ENCODE measurements at places on chromosomes 1 and 21.

DNA sequence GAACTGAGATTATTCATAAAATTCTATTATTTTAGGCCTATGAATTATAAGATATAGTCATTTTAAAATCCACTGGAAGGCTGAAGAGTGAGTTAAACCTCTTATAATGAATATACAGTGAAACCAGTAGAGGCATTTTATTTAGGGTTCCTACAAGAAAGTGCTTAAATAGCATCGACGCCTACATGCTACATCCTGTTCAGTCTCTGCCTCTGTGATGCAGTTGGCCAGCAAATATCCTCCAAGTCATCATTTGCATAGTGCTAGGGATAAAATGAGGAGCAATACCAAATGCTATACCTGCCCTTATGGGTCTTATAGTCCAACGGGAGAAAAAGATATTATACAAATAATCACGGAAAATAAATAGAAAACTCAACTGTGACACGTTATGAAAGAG, 59.6 kb downstream of the EDEM3 start:
- DNase-seq: no peak

DNA sequence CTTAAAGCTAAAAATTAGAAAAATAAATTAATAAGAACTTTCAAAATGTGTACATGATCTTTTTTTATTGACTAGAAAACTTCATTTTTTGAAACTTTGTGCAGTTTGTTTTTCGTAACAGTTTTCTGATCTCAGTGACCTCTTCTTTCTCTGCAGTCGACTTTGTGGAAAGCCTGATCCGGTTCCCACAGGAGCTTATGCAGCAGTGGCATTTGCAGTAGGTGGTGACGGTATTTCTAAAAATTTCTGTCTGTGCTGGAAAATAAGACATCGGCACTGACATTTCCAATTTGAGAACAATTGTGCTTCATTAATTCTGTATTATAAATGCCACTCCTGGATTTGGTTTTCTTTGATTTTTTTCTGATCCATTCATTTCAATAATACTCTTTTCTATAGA, 68.8 kb downstream of the CLDN17 start:
- DNase-seq: no peak

DNA sequence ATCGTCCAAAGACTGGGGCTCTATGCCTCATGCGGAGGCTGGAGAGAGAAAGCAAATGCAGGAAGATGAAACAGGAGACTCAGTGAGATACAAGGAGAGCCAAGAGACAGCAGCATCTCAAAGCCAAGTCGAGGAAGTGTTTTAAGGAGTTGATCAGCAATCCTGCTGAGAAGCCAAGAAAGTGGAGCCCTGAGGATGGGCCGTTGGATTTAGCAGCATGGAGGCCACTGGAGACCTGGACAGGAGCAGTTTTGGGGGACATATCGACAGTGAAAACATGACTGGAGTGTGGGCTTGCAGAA, 107.4 kb upstream of the ZBTB40 start:
- no peak for DNase-seq

DNA sequence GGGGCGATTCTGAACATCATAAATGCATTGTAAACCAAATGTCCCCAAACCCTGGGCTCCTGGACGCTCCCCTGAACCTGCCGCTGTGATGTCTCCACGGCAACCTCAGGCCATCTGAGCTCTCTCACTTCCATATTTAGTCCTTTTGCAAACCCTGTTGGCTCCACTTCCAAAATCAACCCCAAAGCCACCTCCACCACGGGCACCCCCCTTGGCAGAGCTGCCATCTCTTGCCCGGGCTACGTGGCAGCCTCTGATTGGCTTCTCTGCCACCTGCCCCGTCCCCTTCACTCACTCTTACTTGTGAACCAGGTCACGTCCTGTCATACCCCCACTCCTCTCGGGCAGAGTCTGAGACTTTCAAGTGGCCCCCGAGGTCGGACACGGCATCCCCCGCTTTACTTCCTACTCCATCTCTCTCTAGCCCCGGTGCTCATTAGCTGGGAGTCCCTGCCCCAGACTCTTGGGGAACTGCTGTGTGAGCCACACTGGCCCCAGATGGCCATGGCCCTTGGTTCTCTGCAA, 15.8 kb downstream of the PRXL2B start:
- DNase-seq: no peak

DNA sequence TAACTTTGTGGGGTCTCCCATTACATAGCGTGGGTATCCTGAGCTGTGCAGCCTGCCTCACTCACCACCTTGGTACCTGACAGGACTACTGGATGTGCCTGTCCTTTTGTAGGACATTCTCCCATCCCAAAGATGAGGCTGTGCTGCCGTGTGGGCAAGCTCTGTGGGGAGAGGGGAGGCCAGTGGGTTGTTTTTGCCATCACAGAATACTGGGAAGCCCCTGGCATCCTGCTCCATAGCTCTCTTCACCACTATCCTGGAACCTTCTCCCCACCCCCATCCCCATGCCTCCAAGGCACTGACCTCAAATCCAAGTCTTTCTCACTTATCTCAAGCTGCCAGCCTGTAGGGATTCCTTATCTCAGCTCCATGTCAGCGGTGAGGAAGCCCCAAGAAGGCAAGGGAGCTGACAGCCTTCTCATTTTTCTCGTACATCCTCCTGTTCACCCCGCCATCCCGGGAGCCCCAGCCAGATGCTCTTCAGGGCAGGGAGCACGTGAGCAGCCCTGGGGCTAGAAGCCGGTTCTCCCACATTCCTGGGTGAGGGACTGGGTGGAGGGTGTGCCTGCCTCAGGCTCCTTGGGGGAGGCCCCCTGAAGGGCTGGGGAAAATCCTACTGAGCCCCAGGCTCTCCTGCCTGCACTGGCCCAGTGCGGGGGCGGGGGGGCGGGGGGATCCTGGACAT, 2.4 kb upstream of the ELF3 start:
- DNase-seq: no peak

GRCh38 chr1:204548265-204548664, 32.1 kb downstream of the MDM4 start:
- no peak for DNase-seq

- no peak for DNase-seq
These were observed 67.9 kb upstream of the DMRTA2 start for GRCh38 chr1:50491142-50491541.

- DNase-seq: no peak
These were observed 32.7 kb downstream of the TUT4 start for GRCh38 chr1:52520148-52520547.

- DNase-seq: no peak
These were observed 16.9 kb downstream of the SELL start for GRCh38 chr1:169694304-169695075.

GRCh38 chr1:159986531-159986930, 32.5 kb upstream of the SLAMF9 start:
- no peak for DNase-seq

DNA sequence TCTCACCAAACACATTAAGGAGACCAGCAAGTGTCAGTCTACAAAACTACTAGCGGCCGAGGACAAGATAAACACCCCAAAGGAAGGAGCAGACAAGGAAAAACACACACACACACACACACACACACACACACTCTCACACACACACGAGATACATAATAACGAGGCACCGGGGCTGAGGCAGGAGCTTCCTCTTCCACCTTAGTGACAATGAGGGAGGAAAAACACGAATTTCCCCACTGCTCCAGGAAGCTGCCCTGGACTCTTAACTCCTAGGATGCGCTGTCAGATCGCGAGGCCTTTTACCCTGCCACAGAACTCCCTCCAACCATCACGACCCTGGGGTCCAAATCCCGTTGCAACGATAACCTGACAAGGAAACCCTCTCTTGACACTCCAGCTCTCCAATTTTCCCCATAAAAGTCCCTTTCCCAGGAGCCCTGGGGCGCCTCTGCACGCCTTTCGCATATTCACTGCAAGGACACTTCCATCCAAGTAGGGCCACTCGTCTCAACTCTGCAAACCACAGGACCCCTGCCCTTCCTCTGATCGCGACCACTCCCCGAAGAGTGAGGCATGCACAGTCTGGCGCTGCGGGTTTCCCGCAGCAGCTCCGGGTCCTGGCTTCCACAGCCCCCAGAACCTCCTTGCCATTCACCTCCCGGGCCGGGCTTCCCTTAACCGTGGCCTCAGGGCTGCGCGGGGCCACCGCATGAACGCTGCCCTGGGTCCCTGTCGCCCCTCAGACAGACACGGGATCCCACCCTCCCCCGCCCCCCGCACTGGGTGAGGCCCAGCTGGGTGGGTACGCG, 581 bp downstream of the ETV3 start:
- peak; percentile 3 for DNase-seq

DNA sequence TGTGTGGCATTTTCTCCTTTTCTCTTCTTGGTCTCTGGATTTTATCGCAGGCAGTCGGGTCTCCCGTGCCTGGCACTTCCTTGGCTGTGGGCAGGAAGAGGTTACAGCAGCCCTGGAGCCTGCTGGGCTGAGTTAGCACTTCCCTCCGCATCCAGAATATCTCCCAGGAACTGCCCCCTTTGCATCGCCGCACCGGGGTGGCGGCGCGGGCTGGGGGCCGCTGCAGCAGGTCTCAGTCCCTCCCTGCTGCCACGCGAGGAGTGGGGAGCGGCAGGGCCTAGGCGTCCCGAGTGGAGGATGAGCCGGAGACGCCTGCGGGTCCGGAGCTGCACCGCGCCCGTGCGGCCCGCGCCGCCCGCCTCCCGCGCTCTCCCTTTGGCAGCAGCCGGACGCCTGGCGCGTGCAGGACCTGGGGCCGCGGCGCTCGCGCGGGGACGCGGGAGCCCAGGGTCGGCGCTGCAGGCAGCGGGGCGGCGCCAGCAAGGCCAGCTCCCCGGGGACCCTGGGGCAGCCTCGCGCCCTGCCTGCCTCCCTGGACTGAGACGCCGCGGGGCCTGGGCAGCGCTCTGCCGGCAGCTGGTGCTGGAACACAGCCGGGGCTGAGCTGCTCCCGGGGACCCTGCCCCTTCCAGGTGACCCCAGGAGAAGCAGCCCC, 192.8 kb downstream of the PRDM2 start:
- DNase-seq: no peak

DNA sequence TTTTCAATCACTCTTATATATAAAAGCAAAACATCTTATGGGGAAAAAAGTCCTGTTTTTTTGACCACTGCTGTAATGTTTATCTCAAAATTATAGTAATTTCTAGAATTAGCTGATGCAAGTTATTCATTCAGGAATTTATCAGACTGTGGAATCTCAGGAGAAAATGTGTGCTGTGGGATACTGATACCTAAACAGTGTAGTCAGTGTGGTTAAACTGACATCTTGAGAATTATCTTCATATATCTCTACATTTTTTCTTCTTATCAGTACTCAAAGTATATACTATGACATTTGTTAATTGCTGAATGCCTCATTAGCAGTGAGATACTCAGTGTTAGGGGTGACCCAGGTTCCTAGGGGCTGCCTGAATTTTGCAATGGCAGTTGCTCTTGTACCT, 839.3 kb downstream of the KCNT2 start:
- DNase-seq: no peak

DNA sequence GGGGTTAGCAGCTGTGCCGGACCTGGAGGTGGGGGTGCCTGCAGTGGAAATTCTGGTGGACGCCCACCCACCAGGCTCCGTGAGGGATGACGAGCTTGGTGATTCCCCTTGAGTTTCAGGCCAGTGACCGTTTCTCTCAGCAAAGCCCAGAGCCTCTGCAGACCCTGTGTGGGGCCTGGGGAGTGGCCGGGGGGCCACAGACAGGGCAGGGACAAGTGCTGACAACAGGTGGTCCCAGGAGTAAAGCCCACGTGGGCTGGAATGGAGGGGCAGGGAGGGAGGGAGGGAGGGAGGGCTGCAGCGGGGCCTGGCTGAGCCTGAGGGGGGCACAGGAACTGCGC, 52.8 kb downstream of the COL18A1 start:
- no peak for DNase-seq

- no peak for DNase-seq
These were observed 43.6 kb upstream of the COL18A1 start for GRCh38 chr21:45361033-45361997.

GRCh38 chr1:160206421-160207117, 1.4 kb downstream of the PEA15 start:
- DNase-seq: no peak

- no peak for DNase-seq
These were observed 109.6 kb upstream of the NGF start for GRCh38 chr1:115447672-115448071.

DNA sequence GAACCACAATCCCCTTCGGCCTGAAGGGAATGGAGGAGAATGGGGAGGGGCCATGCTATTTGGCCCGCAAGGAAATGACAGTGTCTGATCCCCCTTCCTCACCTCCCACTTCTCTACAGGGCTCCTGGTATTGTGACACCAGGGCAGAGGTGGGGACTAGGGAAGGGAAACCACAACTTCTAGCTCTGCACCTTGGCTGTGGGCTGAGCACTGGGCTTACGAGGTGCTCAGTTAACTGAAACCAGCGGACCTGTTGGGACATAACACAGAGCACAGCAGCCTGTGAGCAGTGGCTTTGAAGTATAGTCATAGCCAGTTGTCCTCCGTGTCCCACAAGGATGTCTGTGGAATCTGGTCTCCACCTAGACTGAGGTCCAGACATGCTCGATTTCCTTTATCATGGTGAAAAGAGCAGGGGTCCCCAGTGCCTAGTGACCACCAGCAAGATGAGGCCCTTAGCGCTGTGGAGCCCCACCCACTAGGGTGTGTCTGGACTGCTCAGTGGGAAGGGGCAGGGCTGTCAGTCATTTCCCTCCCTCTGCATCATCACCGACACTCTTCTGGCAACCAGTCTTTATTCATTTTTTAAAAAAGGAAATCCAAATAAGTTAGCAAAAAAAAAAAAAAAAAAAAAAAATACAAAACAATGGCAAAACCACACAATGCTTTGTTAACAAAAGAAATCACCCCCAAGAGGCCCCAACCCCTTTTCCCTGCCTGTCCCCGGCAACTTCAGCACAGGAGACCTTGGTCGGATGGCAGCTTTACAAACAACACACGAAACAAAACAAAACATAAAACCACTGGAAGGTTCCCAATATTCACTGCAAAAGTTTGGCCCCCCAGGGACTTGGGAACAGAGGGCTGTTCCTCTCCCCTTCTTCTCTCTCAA, 3.0 kb downstream of the MYOG start:
- DNase-seq: no peak

DNA sequence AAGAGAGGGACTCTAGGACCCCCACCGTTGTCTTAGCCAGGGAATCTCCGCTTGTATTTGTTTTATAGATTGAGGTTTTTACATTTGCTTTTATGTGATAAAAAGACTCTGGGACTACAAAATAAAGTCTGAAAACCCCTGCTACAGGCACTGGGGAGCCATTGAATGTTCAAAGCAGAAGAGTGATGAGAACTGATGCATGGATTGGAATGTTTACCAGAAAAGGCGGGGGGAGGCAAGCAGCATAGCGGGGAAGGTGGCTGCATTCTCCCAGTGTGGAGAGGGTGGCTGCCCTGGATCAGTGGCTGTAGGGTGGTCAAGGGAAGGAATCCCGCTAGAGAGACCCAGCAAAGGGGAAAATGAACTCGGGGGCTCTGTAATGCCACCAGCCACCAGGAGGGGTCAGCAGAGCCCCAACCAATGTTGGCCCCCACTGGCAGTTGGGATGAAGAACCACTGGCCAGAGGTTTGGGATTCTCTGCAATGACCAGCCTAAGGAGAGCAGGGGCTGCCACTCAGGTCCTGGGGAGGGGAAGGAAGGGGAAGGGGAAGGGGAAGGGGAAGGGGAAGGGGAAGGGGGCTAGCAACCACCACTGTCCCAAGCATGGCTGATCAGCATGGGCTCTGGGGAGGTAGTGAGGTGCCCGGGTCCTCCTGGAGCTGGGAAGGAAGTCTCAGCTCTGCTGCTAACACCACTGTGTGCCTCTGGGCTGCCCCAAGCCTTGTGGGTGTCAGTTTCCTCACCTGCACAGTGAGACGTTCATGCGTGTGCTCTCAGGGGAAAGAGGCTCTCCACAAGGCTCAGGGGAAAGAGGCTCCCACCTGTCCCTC, 19.2 kb upstream of the PEF1 start:
- peak; percentile 63 for DNase-seq

- no peak for DNase-seq
These were observed 146.4 kb downstream of the NOS1AP start for GRCh38 chr1:162215902-162216301.

All from activated CD4-positive, alpha-beta T cell treated with anti-CD3 and anti-CD28 coated beads for 4 hours (primary cell).